T1000 (cell line): ENCODE measurements at places on chromosomes 12 and 14.

- DNase-seq, result no peak
These were observed 1.1 kb downstream of the NOC4L start for GRCh38 chr12:132145334-132145733.

GRCh38 chr14:28303248-28303647 lies 463.3 kb upstream of the FOXG1 start:
- DNase-seq, result no peak

DNA sequence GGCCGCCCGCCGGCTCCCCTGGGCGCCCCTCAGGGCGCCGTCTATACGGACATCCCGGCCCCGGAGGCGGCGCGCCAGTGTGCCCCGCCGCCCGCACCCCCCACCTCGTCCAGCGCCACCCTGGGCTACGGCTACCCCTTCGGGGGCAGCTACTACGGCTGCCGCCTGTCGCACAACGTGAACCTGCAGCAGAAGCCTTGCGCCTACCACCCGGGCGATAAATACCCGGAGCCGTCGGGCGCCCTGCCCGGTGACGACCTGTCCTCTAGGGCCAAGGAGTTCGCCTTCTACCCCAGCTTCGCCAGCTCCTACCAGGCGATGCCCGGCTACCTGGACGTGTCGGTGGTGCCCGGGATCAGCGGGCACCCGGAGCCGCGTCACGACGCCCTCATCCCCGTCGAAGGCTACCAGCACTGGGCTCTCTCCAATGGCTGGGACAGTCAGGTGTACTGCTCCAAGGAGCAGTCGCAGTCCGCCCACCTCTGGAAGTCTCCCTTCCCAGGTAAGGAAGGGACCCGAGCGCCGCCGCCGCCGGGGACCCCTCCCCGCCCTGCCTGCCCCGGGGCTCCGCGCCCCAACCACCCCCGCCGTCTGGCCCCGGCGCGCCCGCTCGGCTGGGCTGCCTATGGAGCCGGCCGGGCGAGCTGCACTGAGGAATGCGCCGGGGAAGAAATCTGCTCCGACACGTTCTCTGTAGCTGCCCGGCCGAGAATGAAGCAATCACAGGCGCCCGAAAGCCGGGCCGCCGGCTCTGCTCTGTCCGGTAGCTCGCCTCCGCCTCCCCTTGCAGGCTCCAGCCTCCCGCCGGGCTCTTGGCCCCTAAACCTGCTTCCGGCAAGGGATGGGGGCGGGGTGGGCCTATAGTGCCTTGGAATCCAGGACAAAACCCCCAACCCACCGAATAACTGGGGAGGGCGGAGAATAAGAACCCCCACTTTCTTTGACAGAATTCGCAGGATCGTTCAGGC lies 794 bp downstream of the HOXC13 start:
- no peak for DNase-seq

- DNase-seq, result peak; percentile 36
These were observed 14.0 kb upstream of the TBPL2 start for GRCh38 chr14:55454264-55455002.

GRCh38 chr12:128823216-128823915 lies 392 bp downstream of the SLC15A4 start:
- no peak for DNase-seq

GRCh38 chr12:6082613-6083012 lies 41.9 kb downstream of the VWF start:
- DNase-seq, result no peak

GRCh38 chr12:47754126-47754525 lies 4.6 kb downstream of the RAPGEF3 start:
- no peak for DNase-seq

- no peak for DNase-seq
These were observed 14.7 kb downstream of the ITGA5 start for GRCh38 chr12:54404061-54405004.

DNA sequence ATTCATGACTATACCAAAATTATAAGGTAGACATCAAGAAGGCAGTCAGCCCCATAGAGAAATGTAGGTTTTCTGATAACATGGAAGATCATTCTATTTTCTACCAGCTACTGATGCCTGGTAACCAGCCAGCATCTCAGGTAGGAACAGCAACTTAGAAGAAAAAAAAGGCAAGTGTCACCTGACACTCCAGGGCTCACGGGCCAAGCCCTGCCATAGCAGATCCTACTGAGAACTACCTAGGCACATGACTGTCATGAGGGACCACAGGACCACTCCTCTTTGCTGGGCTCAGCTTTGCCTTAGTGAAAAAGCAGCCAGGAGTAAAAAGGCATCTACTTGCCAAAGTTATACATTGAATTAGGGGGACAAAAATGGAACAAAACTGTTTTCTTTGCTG lies 33.4 kb downstream of the CORO1C start:
- DNase-seq, result no peak

DNA sequence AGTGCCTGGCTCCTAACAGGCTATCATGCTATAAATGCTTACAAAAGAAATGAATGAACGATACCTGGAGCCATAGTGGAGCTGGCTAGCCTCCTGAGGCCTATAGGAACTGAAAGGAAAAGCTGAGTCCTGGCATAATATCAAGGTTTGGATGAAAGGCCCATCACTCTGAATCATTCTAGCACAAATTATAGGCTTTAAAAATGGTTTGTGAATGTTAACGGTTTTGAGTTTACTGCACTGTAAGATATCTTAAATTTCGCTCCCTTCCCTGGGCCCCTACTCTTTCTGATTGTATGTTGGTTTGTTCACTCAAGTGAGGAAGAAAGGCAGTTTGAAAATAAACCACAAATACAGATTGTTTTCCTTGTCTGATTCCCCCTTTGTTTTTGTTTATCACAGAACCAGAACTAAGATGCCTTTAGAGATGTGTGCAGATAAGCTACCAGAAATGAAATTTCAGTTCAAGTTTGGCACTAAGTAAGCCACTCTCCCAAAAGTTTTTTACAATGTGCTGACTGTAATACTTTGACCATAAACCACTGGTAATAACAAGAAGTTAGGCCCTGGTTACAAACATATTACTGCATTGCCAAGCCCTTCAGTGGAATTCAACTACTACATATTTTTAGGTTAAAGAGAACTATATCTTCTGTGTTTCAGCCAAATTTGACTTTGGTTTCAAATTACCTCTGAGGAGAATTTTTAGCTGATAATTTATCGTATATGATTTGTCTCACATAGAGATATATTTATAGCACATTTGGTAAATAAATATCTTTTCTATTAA lies 89.5 kb downstream of the ALX1 start:
- no peak for DNase-seq

- DNase-seq, result no peak
These were observed 49.5 kb downstream of the MAX start for GRCh38 chr14:65052832-65053231.

DNA sequence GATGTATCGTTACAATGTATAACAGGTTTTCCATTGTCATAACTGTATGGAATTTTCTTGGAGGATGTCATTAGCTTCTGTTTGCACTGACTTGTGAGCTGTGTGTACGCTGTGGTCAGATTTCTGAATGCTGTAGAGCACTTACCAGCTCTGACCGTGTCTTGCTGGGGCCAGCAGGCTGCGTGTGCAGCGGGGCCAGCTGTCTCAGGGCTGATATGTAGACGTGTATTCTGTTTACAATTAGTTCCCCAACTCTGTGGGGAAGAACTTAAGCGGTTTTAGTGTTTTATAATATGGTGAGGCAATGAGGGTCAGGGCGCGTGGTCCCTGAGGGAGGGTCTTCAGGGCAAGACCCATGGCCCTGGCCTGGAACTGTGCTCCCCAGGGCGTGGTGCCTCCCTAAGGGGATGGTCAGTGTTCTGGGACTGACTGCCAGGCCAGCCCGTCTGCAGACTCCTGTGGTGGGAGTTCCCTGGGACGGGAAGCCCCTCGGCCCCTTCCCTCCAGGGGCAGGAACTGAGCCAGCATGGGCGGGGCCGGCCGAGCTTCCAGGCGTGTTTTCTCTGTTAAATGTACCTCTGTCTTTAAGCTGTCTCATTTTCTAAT lies 18.7 kb downstream of the XRCC3 start:
- no peak for DNase-seq

GRCh38 chr12:6110006-6110405 lies 14.5 kb downstream of the VWF start:
- no peak for DNase-seq

- no peak for DNase-seq
These were observed 11.5 kb downstream of the ZFP36L1 start for GRCh38 chr14:68781161-68782021.

DNA sequence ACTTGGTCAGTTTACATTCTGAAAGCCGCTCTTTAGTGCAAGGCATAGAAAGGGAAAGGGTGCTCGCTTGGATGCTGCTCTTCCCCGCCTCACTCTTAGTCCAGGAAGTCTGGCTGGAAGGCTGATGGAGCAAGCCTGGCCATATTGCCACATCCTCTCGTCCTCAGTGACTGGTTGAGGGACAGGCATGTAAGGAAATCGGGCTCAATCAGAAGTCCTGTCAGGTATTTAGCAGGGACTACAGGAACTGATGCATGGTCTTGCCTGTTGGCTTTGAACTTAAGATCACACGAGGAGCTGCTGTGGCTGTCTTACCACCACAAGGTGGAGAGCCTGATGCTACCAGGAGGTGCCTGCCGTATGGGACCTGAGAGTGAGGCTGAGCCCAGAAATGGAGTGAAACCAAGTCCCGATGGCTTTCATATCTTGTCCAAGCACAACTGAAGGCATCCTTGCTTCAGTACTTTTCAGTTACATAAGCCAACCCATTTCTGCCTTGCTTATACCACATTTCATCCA lies 10.7 kb upstream of the C12orf75 start:
- no peak for DNase-seq

GRCh38 chr12:10537721-10538120 lies 32.0 kb downstream of the EIF2S3B start:
- DNase-seq, result no peak

- no peak for DNase-seq
These were observed 35.1 kb downstream of the RDH12 start for GRCh38 chr14:67736771-67737170.

DNA sequence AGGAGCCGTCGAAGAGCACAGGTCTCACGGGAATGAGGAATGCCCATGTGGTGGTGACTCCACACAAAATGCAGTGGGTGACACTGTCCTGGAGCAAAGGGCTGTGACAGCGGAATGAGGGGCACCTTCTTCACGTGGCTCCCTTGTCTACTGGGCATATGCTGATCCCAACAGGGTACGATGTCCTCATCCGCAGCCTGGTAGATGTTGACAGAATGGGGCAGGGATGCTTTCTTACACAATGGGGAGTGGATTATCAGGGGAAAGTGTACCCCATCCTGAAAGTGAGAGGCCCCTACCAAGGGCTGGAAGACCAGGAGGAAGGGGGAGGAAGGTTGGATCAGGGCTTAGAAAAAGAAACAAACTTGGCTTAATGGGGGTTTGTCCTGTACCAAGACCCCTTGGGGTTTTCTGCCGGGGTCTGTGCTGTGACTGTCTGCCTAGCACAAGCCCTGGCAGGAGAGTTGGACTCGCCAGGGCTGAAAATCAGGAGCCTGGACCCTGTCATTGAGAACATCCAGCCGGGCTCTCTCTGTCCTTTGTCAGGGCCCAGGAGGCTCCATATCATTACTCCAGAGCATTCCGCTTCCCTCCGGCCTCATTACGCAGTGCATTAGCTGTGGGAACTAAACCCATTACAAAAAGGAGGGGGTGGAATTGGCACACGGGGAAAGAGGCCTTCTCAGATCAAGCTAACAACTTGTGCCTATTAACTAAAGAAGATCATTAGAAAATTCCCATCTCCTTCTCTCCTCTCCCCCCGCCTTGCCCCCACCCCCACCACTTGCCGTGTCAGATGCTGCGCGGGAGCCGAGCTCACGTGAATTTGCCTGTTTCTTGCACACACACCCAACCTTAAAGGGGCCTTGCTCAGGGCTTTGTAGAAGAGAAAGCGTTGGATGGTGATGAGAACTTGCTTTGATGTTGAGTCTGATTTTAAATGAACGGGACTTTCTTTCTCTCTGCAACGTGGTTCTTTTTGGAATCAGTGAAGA lies 171.8 kb upstream of the PARP11 start:
- no peak for DNase-seq

- peak; percentile 48 for DNase-seq
These were observed 98.9 kb downstream of the PRKCH start for GRCh38 chr14:61420326-61420725.

- DNase-seq, result no peak
These were observed 84.7 kb upstream of the MDM1 start for GRCh38 chr12:68416826-68417225.

DNA sequence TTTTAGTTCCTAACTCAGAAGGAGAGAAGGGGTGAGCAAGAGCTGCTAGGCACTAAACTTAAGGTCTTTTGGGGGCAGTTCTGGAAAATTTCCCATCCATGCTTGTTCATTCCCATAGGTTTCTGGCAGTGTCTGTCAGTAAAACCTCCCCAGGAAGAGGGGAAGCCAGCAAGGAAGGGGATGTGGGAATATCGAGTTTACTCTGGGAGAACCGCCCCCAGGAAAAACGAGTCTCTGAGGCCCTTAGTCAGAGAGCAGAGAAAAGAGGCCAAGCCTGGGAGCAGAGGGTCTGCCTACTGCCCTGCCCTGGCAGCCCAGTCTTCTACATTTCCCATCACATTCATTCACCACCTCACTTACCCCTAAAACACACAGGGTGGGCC lies 55.9 kb downstream of the TMCC3 start:
- DNase-seq, result no peak

DNA sequence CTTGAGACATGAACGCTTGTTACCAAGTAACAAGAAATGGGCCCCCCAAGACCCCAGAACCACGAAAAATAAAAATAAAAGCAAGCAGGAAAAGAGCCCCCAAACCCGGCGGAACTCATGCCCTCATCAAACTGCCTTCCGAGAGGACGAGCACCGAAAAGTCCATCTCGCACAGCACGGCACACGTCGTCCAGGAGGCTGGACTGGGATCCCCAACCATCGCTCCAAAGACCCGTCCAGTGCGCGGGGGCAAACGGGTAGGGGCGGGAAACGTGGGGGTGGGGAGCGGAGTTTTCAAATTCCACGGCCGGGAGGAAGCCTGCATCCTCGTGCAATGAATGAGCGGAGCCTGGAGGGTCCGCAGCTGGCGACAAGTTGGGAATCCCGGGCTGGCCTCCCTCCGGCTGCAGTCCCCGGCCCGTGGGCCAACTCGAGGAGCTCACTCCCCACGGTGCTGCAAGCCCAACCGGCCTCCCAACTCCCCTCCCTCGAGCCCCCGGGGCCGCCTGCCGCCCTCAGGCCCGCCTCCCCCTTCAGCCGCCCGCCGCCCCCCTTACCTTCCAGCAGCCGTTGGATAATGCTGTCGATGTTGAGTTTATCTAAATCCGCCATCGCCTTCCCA lies 484 bp downstream of the PPP1CC start:
- no peak for DNase-seq

DNA sequence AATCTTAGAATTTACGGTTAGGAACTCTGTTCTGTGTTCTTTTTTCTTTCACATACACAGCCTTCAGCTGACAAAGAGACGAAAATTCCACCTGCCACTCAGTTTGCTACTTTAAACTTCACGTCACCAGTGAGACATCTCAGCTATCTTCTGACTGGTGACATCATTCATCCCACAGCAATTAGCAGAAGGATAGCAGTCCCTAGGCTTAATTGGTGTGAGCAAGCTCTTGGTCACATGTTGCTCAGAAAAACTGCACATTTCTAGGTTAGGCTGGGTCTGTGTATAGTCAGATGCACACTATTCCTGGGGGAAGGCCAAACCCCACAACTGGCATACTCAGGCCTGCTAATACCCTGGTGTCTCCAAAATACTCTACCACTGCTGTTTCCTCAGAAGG lies 23.9 kb downstream of the SLC7A7 start:
- peak; percentile 25 for DNase-seq

GRCh38 chr14:55747186-55747585 lies 167.2 kb downstream of the KTN1 start:
- no peak for DNase-seq

- DNase-seq, result peak; percentile 38
These were observed 75.4 kb downstream of the CCDC92 start for GRCh38 chr12:123897221-123897620.
